ENCODE measurements at places on chromosomes 5 and 9.

DNA sequence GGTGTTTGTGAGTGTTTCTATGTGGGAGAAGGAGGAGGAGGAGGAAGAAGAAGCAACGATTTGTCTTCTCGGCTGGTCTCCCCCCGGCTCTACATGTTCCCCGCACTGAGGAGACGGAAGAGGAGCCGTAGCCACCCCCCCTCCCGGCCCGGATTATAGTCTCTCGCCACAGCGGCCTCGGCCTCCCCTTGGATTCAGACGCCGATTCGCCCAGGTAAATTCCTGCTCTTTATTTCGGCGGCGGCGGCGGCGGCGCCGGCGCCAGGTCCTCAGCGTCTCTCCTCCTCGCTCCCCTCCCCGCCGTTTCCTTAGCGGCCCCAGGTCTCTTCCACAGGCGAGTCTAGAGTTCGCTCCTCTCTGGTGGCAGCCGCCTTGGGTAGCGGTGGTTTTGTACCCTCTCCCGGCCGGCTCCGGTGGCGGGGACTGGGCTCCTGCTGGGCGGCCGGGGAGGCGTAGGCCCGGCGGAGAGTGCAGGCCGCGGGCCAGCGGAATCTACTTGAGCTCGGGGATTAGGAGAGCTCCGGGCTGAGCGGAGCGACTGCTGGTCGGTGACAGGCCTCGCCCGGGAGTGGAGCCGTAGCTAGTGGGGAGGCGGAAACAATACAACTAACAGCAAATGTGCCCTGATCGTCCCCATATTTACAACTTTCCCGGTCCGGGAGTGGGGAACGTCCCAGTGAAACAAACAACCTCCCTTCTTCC lies 547 bp downstream of the NIPBL start:
- peak; percentile 58 for DNase-seq

GRCh38 chr9:32525709-32526030 lies 326 bp downstream of the RIGI start:
- DNase-seq, result no peak

DNA sequence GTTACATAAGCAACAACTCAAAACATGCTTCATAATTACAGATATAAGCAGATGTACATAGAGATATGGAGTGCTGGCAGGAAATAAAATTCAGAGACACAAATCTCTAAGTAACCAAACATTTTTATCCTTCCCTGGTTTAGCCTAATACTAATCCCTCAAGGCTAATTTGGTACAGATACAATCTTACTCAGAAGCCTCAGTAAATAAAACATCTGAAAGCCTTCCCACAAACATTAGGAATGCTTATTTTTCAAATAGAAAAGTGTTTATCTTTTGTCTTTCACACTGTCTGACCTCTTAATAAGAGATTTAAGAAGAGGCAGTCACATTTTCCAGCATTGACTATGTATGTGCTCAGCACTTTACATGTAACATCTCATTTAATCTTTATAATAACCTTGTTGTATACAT lies 399.4 kb downstream of the ARRDC3 start:
- no peak for DNase-seq

DNA sequence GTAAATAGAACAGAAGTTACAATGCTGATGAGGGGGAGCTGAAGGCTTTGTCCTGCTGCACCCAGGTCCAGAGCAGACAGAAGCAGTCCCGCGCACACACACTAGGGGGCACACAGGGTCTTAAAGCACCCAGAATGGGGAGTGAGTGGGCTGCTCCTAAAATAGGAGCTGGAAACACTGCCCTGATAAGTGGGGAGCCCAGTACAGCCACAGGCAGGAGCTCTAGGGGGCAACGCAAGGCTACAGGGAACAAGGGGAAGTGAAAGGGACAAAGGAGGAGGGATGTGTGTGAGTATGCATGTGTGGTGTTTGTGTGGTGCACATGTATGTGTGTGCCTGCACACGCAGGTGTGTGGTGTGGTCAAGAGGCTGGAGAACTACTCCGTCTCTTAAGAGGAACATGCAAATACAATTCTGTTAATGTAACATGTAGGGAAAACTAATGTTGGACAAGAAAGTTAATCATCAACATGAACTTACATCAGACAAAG lies 191.5 kb downstream of the ROR2 start:
- no peak for DNase-seq

- DNase-seq, result no peak
Measured at GRCh38 chr9:113012492-113012891, 500 bp upstream of the ZNF883 start.

- DNase-seq, result no peak
Measured at GRCh38 chr5:119332978-119333401, 22.8 kb upstream of the TNFAIP8 start.

DNA sequence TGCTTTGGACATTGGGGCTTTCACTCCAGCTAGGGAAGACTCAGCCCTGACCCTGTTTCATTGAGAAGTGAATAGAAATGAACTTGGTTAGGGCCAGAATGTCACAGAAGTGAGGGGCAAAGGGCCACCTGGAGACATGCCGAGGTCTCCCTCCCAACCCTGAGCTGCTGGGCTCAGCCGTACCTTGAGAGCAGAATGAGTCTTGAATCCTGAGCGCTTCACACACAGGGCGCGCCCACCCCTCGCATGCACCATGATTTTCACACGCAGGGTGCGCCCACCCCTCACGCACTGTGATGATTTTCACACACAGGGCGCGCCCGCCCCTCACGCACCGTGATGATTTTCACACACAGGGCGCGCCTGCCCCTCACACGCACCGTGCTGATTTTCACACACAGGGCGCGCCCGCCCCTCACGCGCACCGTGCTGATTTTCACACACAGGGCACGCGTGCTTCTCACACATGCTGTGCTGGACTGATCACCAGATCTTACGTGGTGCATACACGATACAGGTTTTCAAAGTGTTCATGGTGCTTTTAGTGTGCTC lies 99.0 kb downstream of the EHMT1 start:
- no peak for DNase-seq

GRCh38 chr5:96297867-96298266 lies 135.2 kb downstream of the PCSK1 start:
- no peak for DNase-seq

GRCh38 chr9:15867988-15868387 lies 315.1 kb downstream of the CCDC171 start:
- DNase-seq, result no peak

- no peak for DNase-seq
Measured at GRCh38 chr9:124779368-124780059, 2.6 kb downstream of the OLFML2A start.

- no peak for DNase-seq
Measured at GRCh38 chr9:96136992-96137670, 164.8 kb downstream of the HSD17B3 start.

DNA sequence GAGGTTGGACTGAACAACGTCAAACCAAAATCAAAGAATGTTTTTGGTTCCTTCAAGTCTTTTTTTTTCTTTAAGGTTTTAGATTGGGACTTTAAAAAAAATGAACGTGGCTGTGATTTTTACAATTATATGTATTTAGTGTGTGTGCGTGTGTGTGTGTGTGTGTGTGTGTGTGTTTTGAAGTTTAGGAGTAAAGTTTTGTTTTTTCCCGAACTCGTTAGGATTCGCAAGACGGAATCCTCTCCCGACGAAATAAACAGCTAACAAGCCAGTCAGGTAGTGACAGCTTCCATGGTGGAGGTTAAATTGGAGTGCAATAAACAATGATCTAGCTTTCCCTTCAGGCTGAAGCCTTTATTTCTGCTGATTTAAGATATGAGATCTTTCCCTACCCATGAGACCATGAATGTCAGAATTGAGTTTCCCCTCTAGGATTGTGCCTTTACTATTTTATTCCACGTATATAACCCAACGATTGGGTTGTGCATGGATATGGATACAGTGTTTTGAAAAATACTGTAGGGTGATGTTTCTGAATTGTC lies 1.2 kb downstream of the KIAA1958 start:
- DNase-seq, result no peak

- DNase-seq, result no peak
Measured at GRCh38 chr9:69605406-69605805, 66.8 kb downstream of the APBA1 start.

DNA sequence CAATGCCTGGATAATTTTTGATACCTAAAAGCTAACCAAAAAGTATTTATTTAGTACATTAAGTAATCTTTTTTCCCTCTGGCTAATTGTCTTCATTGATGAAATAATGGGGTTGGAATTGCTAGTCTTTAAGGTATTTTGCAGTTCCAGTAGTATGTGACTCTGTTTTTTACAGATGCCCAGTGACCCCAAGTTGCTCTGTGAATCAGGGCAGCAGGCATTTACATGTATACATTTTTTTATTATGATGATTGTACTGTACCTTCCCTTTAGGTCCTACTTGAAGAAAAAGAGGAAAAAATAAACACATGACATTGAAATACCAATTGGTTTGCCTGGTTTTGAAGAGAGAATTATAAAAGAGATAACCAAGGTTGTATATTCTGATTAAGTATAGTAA lies 385.5 kb downstream of the ADGRV1 start:
- DNase-seq, result no peak

- no peak for DNase-seq
Measured at GRCh38 chr5:149400304-149400703, 21.2 kb upstream of the IL17B start.

GRCh38 chr9:114031948-114032840 lies 45.9 kb downstream of the AMBP start:
- no peak for DNase-seq

DNA sequence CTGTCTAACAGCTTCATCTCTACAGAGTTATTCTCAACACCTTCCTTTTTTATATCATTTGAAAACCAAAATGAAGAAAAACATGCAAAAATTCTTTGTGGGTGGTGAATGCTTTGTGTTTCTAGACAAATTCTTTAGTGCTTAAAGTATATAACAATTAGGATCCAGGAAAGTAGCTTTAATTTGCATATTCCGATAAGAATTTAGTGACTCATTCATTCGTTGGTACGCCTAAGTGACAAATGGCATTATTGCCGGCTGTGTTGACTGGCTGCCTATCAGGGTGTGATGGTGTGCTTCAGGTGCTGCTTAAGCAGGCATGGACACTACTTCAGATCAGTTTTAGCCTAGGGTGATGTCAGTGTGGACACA lies 35.2 kb downstream of the LMNB1 start:
- DNase-seq, result no peak

DNA sequence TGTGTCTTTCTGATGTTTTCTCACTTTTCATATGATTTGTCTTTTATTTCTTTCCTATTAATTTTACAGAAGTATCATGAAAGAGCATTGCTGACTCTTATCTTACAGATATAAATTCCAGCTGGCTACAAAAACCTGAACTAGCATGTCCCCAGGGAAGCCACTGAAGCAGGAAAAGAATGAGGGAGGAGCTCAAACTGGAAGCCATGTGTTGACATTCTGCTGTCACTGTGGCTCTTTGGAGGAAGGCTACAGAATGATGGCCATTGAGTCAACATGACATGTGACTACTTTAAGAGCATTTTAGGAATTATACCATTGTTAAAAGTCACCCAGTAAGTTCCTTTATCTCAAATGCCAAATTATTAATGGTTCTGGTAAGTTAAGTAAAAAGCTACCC lies 638.3 kb upstream of the DMAC1 start:
- DNase-seq, result no peak

- DNase-seq, result no peak
Measured at GRCh38 chr5:132098151-132098594, 24.6 kb downstream of the CSF2 start.

All from memory B cell (primary cell).